NCI-H1092 treated with DMSO at 0.1 percent for 48 hours (cell line): ENCODE measurements at places on chromosomes 6 and 20.

GRCh38 chr6:46832816-46833215 is 39.6 kb downstream of the MEP1A start:
- no peak for DNase-seq

- no peak for DNase-seq
Measured at GRCh38 chr6:87789198-87789899, 87.3 kb upstream of the AKIRIN2 start.

DNA sequence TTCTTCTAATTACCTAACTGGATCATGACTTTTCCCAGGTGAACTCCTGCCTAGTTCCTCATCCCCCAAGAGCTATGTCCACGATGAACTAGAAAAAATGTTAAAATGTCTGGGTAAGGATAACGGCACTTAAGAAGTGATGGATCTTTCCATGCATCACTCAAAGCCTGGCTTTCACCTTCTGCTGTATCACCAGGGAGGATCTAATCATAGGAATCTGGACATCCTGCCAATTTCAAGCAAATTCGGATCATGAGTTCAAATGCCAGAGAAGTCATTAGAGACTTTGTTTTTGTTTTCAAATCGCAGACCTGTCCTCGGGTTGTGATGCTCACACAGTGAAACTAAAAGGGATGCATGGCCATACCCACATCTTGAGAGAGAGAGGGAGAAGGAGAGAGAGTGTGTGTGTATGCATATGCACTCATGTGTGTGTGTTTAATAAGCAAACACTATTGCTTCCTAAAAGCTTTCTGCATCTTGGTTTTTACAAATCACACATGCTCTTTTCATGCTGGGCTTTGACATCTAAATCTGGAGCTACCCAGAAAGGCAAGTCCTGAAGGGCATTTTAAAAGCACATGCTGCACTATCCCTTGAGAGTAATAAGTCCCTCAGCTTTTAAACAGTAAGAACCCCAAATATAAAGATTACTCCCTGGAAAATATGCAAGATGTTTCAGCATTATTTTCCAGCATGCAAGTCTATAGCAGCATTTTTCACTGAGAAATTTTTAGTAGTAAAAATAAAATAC is 524.6 kb upstream of the NOX3 start:
- DNase-seq = no peak

- DNase-seq = no peak
Measured at GRCh38 chr6:31858707-31859106, 3.9 kb downstream of the NEU1 start.

GRCh38 chr6:145749632-145750031 is 14.3 kb upstream of the EPM2A start:
- DNase-seq = no peak

GRCh38 chr20:7379621-7380220 is 560.5 kb downstream of the HAO1 start:
- DNase-seq = no peak

GRCh38 chr6:166075186-166075585 is 92.5 kb downstream of the TBXT start:
- DNase-seq = no peak

DNA sequence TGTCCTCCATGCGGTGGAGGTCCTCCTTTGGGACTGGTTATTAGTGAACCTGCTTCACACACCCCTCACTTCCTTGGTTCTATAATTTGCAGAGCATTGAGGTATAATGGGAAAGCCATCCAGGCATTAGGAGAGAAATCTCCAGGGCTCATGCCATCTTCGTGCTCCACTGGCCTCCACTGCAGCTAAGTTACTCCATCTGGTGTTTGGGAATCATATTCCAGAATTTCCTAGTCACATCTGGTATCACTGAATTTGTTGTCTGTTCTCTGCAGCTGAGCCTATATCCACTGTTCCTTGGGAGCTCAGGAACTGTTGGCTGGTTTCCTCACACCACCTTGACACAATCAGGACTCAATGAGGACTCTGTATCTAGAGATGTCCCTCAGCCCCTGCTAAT is 173.0 kb upstream of the TSHZ2 start:
- DNase-seq = no peak

DNA sequence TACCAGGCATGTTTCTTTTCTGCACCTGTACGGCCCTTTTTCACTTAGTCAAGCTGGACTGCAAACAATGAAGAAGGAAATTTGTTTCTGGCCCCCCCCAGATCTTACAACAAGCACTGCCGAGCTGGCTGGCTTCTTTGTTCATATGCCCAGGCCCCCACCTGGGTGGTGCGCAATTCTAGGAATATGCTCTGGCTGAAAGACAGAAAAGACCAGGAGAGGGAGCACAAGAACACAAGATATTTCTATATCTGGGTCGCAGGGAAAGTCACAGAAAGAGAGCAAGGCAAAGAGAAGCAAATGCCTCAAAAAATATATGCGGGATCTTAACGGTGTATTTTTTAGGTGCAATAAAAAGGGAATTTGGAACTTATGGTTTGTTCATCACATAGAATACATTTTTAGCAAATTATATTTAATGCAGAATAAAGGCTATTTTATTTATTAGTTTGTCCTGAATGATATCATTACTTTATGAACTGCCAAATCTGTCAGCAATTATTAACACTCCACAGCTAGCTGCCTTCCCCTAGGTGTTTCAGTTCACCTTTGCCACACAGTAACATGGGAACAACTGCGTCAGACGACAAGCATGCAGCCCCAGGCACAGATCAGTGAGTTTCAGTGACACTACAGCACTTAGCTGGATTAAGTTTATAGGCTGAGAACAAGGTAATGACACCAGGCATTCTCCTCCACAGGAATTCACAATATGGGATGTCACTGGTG is 76.5 kb downstream of the GJA10 start:
- peak; percentile 65 for DNase-seq

- no peak for DNase-seq
Measured at GRCh38 chr6:105740946-105741645, 338.2 kb upstream of the PREP start.
